ENCODE measurements at places on chromosomes 2 and 18. TPM values are rescaled to one million over a fixed set of nuclear protein-coding genes. Genes with fewer than 3 reads are reported as not detected.

GRCh38 chr2:120345608-120346007 lies 328 bp upstream of the INHBB start:
- DNase-seq, result no peak

DNA sequence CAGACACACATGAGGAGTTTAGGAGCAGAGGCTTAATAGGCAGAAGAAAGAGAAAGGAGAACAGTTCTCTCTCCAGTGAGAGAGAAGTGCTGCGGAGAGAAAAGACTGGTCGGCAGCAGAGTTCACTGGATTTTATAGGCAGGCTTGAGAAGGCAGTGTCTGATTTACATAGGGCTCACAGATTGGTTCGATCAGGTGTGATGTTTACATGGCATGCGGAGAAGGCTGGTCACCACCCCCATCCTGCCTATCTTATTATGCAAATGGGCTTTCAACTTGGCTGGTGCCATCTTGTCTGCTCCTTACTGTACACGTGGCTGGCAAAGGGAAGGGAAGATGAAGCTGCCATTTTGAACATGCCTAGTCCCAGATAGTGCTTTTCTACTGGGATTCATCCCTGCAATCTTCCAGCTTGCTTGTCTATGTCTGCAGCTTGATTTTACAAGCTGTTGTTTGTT lies 113.4 kb downstream of the AP1S3 start:
- no peak for DNase-seq

- DNase-seq, result no peak
Observed at GRCh38 chr2:207498427-207498826, 31.3 kb upstream of the CREB1 start.

DNA sequence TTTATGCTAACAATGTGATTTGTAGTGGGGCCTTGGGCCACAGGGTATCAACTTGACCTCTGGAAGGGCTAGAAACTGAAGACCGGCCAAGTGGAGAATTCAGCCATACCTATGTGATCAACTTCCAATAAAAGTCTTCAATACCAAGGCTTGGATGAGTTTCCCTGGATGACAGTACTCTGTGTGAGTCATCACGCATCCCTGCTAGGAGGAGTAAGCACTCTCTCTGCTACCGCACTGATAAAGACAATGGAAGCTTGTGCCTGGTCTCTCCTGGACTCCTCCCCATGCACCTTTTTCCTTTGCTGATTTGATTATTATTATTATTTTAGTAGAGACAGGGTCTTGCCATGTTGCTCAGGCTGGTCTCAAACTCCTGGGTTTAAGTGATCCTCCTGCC lies 58.1 kb downstream of the SKA1 start:
- no peak for DNase-seq

- DNase-seq, result no peak
Observed at GRCh38 chr18:9673296-9674251, 34.5 kb upstream of the RAB31 start.

DNA sequence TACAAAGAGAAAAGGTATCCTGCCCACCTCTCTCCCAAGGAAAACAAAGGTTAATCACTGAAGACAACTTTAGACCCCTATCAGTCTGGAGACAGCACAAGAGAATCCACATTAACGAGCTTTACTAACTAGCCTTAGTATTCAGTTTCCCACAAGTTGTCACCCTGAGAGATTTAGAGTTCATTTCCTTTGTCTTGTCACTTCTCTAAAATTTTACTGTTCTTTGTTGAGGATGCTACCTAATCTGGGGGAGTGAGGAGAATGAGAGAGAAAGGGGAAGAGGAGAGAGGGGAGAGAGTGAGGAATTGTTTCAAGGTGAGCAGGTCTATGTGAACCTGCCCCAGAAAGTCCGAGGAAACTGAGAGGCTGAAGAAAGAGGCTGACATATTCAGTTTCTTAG lies 28.4 kb downstream of the C2orf76 start:
- DNase-seq, result no peak

DNA sequence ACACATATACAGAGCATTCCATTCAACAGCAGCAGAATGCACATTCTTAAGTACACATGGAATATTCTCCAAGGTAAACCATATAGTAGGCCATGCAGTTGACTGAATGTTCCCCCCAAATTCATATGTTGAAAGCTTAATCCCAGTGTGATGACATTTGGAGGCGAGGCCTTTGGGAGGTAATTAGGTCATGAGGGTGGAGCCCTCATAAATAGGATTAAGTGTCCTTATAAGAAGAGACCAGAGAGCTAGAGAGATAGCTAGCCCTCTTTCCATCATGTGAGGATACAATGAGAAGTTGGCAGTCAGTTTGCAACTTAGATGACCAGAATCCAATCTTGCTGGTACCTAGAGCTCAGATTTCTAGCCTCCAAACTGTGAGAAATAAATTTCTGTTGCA lies 27.6 kb downstream of the TMEM185B start:
- DNase-seq, result no peak

DNA sequence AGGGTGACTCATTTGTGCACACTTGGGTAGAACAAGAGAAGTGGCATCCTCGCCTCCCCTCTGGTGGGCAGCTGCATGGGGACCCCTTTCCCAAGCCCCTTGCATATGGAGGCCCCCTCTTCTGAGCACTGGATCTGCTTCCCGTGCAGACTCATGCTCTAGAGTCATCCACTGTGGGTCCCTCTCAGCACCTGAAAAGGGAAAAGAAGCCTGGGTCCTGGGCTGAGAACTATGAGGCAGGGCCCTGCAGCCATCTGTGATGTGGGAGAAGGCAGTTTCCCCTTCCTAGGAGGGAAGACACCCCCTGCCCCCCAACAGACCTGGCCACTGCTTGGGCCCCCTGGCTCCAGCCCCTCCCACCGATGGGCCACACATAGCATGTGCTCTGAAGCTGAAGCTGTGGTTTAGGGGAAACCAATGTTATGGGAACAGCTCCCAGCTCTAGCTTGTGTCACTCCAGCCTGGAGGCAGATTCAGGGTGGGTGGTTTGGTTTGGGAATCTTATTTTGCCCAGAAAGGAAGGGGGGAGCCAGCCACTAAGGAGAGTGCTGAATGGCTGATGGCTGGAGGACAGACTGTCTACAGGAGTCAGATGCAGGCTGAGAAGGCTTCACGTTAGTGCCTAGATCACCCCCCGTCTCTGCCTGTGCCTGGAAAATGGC lies 172.8 kb downstream of the GLI2 start:
- DNase-seq, result no peak

DNA sequence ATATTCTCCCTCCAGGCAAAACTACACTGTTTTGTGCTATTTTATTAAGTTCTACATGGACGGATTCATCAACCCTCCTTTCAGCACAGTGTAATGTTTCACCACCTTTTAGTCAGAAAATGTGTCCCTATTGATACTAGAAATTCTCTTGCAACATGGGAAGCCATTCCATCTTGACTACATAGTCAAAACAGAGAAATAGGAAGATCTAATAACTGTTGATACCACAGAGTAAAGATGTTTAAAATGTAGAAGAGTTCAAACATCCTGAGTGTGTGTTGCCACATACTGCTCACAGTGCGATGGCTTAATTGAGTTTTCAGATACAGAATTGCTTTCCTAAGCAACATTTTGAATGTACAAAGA lies 492.2 kb upstream of the RAB12 start:
- no peak for DNase-seq

DNA sequence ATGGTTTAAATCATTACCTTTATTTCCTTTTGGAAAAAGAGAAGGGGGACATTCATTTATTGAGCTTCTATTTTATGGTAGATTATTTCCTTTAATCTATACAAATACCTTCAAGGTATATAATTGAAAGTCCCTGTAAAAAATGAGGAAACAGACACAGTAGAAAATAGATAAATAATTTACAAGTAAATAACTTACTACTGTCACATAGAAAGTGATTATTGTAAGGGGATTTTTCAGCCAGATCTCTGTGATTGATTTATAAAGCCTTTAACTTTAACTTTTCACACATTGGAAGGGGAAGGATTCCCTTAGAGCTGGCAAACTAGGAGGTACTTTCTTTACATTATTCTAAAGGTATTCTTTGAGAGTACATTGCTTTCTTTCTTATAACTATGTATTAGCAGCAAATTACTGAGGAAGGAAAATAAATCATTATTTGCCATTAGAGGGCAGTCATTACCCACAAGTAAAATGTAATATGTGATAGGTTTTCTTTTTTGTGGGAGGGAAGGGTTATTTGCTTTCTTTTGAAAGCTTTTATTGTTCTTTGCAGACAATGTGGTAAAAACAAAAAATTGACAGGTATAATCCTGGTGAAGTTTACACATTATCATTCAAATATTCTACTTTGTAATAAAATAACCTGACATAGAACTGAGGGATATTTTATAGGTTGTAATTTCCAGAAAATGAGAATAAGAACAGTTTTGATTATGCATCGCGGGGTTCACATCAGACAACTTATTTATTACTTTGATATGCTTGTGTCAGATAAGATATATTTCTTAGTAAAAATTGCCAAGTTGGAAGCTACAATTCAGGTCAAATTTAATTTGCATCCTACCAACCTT lies 24.8 kb upstream of the RPE start:
- DNase-seq, result no peak

DNA sequence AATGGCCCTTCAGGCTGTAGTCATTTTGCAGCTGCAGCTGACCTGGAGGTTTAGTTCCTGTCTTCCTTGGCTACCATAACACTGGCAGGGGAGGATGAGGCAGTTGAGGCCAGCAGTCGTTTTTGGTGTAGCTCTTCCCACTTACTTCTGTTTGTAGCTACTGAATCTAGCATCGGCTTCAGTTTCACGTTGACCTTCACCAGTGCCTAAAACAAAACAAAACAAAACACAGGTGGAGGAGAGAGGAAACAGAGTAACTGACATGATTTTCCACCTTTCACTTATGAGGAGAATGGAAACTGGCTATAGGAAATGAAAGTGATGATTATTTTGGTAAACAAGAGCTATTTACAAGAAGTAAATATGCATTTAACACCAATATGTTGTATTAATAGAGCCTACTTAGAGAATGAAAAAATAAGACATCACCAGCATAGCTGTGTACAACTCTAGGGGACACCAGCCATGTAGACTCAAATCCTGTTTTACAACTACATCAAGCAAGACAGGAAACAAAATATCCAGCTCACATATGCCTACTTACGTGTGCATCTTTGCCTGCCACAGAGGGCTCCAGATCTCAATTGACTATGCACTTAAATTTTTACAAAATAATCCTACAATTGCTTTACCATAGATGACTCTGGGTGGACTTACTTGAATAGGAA lies 236.9 kb downstream of the AGPS start:
- DNase-seq, result no peak

SERPINB10 gene
- total RNA-seq, result not detected

GPR39 gene
- total RNA-seq, result not detected

INHBB gene
- total RNA-seq, result 0.35 TPM

HAAO gene
- 25.1 TPM for total RNA-seq
